Kidney (tissue), 22 donors: ENCODE measurements at places on chromosomes 13 and 19. TPM values are rescaled to one million over a fixed set of nuclear protein-coding genes. Genes with fewer than 3 reads are reported as not detected.
A peak's percentile ranks its signal among the peaks of the same experiment; 100 is the strongest.

CIRBP gene
- polyA plus RNA-seq, result 408 TPM

ZNF729 gene
- polyA plus RNA-seq, result not detected

CEBPG gene
- 13.0 TPM for polyA plus RNA-seq

DNA sequence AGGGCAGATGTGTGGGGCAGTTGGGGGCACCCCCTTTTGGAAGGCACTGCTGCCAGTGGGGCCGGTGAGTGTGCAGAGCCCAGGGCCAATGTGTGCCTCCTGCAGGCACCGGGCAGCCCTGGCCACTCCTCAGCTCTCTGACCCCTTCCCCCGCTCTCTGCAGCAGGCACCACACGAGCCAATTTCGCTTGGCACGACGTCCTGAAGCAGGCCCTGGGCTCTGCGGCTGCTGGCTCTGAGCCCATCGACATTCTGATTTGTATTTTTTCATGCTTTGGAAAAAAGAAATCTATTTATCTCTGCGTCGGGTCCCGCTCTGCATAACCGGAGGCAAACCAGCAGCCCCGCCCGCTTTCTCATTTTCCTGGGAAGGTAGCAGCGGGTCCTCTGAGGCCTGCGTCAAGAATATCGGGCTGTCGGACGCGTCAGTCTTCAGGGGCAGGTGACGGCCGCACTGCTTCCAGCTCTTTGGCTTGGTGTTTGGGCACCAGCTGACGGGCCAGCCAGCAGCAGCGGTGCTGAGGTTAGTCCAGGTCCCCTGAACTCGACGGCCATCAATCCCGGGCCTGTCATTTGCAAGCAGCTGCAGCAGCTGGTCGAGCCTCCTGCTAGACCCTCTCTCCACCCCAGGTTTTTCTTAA, 134.3 kb downstream of the KDM4B start:
- no peaks in the 10 kb centered on the region for H3K27me3 ChIP-seq
- no peak overlapping the region for H3K4me3 ChIP-seq
- DNase-seq, result no peak
- H3K36me3 ChIP-seq, result peaks cover 2% of the 10 kb centered on the region
- H3K4me1 ChIP-seq, result peaks cover 20% of the 10 kb centered on the region

DNA sequence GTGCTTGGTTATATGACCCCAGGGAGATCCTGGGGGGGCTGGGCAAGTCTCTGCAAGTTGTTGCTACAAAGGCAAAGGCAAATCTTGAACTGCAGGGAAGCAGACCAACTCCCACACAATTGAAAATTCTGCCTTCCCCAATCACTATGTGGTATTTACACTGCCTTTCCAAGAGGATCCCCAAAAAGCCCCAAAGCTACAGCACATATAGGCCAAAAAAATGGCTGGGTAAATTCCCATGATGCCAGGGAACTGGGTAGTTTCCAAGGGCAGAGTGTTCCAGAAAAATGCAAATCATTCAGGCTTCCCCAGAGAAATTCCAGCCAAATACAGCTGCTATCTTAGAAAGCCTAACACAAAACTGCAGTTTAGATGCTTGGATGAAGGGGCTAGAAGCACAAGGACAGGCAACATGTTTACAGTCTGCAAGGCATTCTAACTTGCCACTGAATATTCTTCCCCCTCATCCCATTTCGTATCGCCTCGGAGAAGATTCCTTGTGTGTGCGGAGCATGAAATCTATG, 6.2 kb downstream of the FOXO1 start:
- DNase-seq, result no peak
- H3K4me1 ChIP-seq, result peaks cover 35% of the 10 kb centered on the region
- H3K36me3 ChIP-seq, result no peaks in the 10 kb centered on the region
- H3K4me3 ChIP-seq, result no peak overlapping the region

GRCh38 chr13:100512422-100512821, 76.2 kb downstream of the GGACT start:
- no peaks in the 10 kb centered on the region for H3K4me1 ChIP-seq
- H3K4me3 ChIP-seq, result no peak overlapping the region
- no peak overlapping the region for H3K27ac ChIP-seq
- no peak for DNase-seq
- H3K36me3 ChIP-seq, result no peaks in the 10 kb centered on the region

- DNase-seq, result no peak
- H3K36me3 ChIP-seq, result peaks cover 11% of the 10 kb centered on the region
- H3K27me3 ChIP-seq, result no peaks in the 10 kb centered on the region
- no peak overlapping the region for H3K4me3 ChIP-seq
Observed at GRCh38 chr19:8458380-8458779, 13.6 kb downstream of the HNRNPM start.

DNA sequence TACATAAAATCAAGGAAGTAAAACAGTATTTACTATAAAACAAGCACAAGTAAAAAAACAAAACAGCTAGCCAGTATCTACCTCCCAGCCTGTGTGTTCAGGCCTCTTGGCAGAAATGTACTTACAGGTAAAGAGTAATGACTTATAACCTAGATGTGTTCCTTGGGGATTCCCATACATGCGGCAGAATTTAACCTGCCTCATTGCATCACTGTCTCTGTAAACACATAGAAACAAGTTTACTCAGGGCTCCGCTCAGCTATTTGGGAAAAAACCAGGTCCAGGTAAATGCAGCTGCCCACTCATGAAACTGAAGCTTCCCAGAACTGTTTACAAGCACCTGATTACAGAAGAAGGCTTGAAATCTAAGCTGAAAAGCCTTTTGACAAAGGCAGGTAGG, 50.7 kb upstream of the SERP2 start:
- no peaks in the 10 kb centered on the region for H3K27me3 ChIP-seq
- H3K27ac ChIP-seq, result no peak overlapping the region
- no peaks in the 10 kb centered on the region for H3K36me3 ChIP-seq
- H3K4me1 ChIP-seq, result no peaks in the 10 kb centered on the region
- no peak for DNase-seq

GRCh38 chr19:18437491-18438330, at the start of gene ISYNA1:
Gene ISYNA1 (minus strand): TSS chr19:18438133. CDS start chr19:18437979, 154 bp downstream.
- peak; percentile 89 for DNase-seq
- H3K27ac ChIP-seq, result peak within 1 kb of the TSS; percentile 71
- H3K27me3 ChIP-seq, result no peaks in the 10 kb centered on the region
- no peaks in the 10 kb centered on the region for H3K36me3 ChIP-seq
- peak within 1 kb of the TSS; percentile 57 for H3K4me3 ChIP-seq
- peaks cover 9% of the 10 kb centered on the region for H3K4me1 ChIP-seq

- H3K4me3 ChIP-seq, result no peak overlapping the region
- no peaks in the 10 kb centered on the region for H3K27me3 ChIP-seq
- H3K36me3 ChIP-seq, result no peaks in the 10 kb centered on the region
- DNase-seq, result no peak
- no peak overlapping the region for H3K27ac ChIP-seq
Observed at GRCh38 chr19:51729781-51730180, 6.0 kb upstream of the HAS1 start.

- no peak overlapping the region for H3K4me3 ChIP-seq
- H3K27ac ChIP-seq, result peak overlapping the region; percentile 82
- H3K36me3 ChIP-seq, result peaks cover under 1% of the 10 kb centered on the region
- H3K4me1 ChIP-seq, result peaks cover 29% of the 10 kb centered on the region
- H3K27me3 ChIP-seq, result no peaks in the 10 kb centered on the region
Observed at GRCh38 chr13:113545931-113546516, 38.5 kb upstream of the TFDP1 start.

- peak; percentile 97 for DNase-seq
- peak within 1 kb of the TSS; percentile 28 for H3K27ac ChIP-seq
- peak within 1 kb of the TSS; percentile 88 for H3K4me3 ChIP-seq
- no peaks in the 10 kb centered on the region for H3K27me3 ChIP-seq
- H3K36me3 ChIP-seq, result no peaks in the 10 kb centered on the region
- peaks cover 21% of the 10 kb centered on the region for H3K4me1 ChIP-seq
Observed at GRCh38 chr19:2328401-2329148, at the start of the genes LSM7 and SPPL2B. Gene LSM7 (minus strand): TSS chr19:2328586. CDS start chr19:2328566, 20 bp downstream. Gene SPPL2B (plus strand): TSS chr19:2328684. CDS start chr19:2328710, 26 bp downstream.

DNA sequence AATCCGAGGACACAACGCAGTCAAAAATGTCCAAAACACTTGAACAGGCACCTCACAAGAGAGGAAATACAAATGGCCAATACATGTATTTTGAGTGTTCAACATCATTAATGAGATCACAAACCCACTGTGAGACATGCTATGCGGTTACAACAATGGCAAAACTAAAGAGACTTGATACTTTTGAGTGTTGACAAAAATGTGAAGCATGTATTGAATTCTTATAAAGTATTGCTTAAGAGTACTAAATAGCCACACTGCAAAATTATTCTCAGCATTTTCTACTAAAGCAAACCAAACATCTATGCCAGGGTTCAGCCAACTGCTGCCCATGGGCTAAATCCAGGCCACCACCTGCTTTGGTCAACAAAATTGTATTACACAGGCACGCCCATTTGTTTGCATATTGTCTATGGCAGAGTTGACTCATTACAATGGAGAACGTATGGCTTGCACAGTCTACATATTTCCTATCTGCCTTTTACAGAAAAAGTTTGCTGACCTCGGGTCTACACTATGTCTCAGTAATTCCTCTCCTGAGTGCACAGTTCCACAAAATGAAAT, 135.3 kb downstream of the B3GLCT start:
- no peaks in the 10 kb centered on the region for H3K27me3 ChIP-seq
- H3K4me3 ChIP-seq, result no peak overlapping the region
- no peaks in the 10 kb centered on the region for H3K4me1 ChIP-seq

- H3K4me3 ChIP-seq, result no peak overlapping the region
- no peak overlapping the region for H3K27ac ChIP-seq
- H3K36me3 ChIP-seq, result no peaks in the 10 kb centered on the region
- no peaks in the 10 kb centered on the region for H3K27me3 ChIP-seq
Observed at GRCh38 chr13:45385907-45386553, 32.1 kb downstream of the SLC25A30 start.

GRCh38 chr13:64078025-64078424, 2662.4 kb upstream of the PCDH20 start:
- DNase-seq, result no peak
- no peaks in the 10 kb centered on the region for H3K4me1 ChIP-seq
- no peak overlapping the region for H3K27ac ChIP-seq
- H3K36me3 ChIP-seq, result no peaks in the 10 kb centered on the region
- H3K4me3 ChIP-seq, result no peak overlapping the region
